ENCODE measurements at places on chromosomes 5 and 9.

- no peaks in the 10 kb centered on the region for H3K36me3 ChIP-seq
- peaks cover 2% of the 10 kb centered on the region for H3K27me3 ChIP-seq
- no peak for DNase-seq
- no peaks in the 10 kb centered on the region for H3K4me1 ChIP-seq
- H3K4me3 ChIP-seq = no peak overlapping the region
- H3K27ac ChIP-seq = no peak overlapping the region
These were observed 194.8 kb downstream of the TSSK1B start for GRCh38 chr5:113240032-113240431.

GRCh38 chr5:180860273-180860886 is 696 bp downstream of the ZFP62 start:
- no peaks in the 10 kb centered on the region for H3K27me3 ChIP-seq
- peaks cover 5% of the 10 kb centered on the region for H3K4me1 ChIP-seq
- H3K27ac ChIP-seq = peak overlapping the region; percentile 99
- H3K4me3 ChIP-seq = peak overlapping the region; percentile 92
- H3K36me3 ChIP-seq = peaks cover 16% of the 10 kb centered on the region

DNA sequence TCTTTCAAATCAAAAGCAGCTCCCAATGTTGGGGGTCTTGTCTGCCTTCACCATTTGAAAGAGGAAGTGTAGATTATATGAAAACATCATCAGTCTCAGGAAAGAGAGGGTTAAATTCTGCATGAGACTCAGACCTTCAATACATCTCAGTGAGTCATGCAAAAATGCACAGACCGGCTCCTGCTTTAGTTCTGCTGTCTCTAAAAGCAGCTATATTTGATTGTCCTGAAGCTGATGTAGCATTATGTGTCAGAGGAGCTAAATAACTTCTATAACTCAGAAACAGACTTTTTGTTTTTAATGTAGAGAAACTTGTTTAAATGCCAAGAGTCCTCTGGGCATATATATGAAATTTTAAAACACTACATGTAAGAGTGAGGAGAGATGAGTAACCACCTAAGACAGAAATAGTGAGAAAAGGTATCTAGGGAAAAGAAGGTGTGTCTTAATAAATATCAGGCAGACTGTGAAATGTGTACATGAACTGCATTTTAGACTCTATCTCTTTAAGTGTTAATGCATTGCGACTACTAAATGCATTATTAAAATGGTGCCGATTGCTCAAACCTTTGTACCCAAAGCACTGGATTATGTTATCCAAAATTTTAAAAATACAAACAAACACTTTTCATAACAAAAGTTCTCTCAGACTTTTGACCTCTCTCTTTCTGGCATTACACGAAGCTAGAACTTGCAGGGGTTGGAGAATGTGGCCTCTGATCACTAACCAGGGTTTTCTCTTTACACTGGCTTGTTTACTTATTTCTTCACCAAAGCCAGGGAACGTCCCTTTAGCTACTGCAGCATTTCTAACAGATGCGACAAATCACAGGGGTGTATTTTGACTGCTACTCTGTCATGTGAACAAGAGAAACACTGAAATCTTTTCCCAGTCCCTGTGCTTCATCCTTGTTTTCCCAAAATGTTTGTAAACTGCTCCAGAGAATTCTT is 302.3 kb downstream of the ARL15 start:
- H3K36me3 ChIP-seq = no peaks in the 10 kb centered on the region
- H3K4me3 ChIP-seq = no peak overlapping the region
- H3K27me3 ChIP-seq = no peaks in the 10 kb centered on the region

- no peaks in the 10 kb centered on the region for H3K4me1 ChIP-seq
- DNase-seq = no peak
- H3K27ac ChIP-seq = no peak overlapping the region
- H3K36me3 ChIP-seq = no peaks in the 10 kb centered on the region
These were observed 374.2 kb downstream of the MAN2A1 start for GRCh38 chr5:110063640-110064602.

DNA sequence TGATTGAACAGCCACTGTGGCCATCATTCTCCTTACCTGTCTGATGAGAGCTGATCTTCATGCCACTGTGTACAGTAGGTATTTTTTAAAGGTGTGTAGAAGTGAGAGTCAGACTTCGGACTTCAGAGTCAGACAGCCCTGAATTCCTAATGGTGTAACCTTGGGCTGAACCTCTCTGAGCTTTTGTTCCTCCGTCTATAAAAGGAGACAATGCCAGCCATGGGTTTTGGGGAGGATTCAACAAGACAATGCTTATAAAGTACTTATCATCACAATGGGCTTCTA is 18.7 kb downstream of the GSN start:
- H3K27ac ChIP-seq = peak overlapping the region; percentile 53
- H3K4me1 ChIP-seq = no peaks in the 10 kb centered on the region
- DNase-seq = no peak
- H3K4me3 ChIP-seq = no peak overlapping the region

DNA sequence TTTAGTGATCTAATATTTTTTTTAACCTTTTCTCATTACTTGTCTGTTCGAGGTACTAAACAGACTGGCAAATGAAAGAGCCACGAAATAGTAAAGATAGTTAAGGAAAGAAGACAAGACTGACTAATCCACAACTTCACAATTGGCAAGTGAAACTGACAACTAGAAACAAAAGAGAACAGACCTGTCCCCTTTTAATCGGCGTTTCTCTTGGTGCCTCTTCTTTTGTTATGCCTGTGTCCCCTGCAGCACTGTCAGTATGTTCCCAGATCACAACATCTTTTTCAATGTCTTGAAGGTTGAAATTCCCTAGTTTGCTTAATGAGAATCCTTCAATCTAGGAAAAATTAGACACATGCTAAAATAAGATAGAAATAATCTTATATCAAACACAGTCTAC is 26.1 kb downstream of the TUT7 start:
- H3K4me1 ChIP-seq = no peaks in the 10 kb centered on the region
- no peak for DNase-seq
- H3K27me3 ChIP-seq = no peaks in the 10 kb centered on the region

GRCh38 chr9:130200038-130200849 is 28.0 kb downstream of the NCS1 start:
- DNase-seq = no peak
- no peak overlapping the region for H3K4me3 ChIP-seq
- H3K27me3 ChIP-seq = no peaks in the 10 kb centered on the region
- peak overlapping the region; percentile 53 for H3K27ac ChIP-seq
- H3K36me3 ChIP-seq = no peaks in the 10 kb centered on the region

GRCh38 chr5:168301593-168302390 is 10.3 kb downstream of the WWC1 start:
- no peak for DNase-seq
- H3K27me3 ChIP-seq = no peaks in the 10 kb centered on the region
- H3K4me3 ChIP-seq = no peak overlapping the region
- H3K4me1 ChIP-seq = no peaks in the 10 kb centered on the region
- no peak overlapping the region for H3K27ac ChIP-seq

DNA sequence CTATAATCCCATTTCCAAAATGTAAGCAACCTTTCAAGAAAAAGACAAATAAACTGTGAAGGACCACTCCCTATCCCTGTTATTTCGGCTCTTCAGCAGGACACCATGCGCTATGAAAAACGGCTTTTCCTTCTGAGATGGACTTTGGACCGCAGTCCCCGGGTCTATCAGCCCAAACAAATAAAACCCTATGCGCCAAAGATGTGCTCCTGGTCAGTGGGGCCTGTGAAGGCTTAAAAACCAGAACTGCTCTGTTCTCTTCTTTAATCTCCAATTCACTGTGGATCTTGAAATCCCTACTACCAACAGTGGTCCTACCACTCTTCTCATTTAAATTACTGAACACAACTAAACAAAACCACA is 33.3 kb downstream of the RAPGEF1 start:
- no peaks in the 10 kb centered on the region for H3K27me3 ChIP-seq
- no peak overlapping the region for H3K27ac ChIP-seq
- no peak overlapping the region for H3K4me3 ChIP-seq
- H3K36me3 ChIP-seq = peaks cover 3% of the 10 kb centered on the region
